MV-4-11 (cell line): ENCODE measurements at places on chromosomes 2 and 18.

GRCh38 chr2:158228943-158229508 is 127.3 kb downstream of the UPP2 start:
- DNase-seq, result peak; percentile 36

- no peak for DNase-seq
These were observed 82.7 kb upstream of the ARHGAP28 start for GRCh38 chr18:6646801-6647200.

DNA sequence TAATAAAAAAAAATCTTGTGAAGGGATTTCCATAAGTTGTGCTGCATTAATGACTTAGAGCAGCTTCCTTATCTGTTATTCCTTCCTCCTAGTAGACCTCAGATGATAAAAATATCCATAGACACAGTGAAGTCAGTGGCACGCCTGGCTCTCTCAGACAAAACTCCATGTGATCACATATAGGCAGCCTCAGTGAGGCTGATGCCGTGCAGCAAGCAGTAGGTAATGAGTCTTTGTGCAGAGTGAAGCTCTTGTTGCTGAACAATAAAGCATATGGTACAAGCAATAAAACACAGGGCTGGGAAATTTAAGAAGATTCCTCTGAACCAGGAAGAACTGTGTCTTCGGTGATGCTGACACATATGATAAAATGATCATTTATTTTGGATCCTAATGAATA is 102.7 kb downstream of the CSRNP3 start:
- no peak for DNase-seq

GRCh38 chr2:168034616-168035015 is 212.8 kb downstream of the STK39 start:
- DNase-seq, result no peak

GRCh38 chr2:96389736-96390135 is 54.2 kb downstream of the NCAPH start:
- no peak for DNase-seq

DNA sequence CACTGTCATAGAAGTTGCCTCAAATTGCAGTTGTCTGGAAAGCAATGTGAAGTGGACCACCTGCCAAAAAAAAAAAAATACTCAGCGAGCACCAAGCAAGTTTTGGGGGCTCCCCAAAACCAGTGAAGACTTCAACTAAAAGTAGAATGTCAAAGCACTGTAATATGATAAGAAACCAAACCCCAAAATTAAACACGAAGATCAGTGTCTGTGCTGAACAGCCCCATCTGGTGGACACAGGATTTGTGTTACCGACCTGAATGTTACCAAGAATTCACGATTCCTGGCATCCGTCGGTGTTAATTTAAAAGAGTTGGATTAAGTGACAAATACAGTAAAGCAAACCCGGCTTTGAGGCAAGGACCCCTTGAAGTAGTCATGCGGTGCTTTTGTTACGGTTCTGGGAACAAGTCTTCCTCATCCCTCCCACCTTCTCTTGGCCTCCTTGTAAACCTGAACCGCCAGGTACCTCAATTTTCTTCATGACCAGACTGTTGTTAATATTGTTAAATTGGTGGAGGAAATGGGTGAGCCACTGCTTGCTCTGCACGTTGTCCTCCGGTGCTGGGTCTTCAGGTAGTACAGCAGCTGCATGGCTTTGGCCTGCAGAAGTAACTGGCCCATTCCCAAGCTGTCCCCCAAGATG is 31.3 kb upstream of the SSB start:
- peak; percentile 8 for DNase-seq

DNA sequence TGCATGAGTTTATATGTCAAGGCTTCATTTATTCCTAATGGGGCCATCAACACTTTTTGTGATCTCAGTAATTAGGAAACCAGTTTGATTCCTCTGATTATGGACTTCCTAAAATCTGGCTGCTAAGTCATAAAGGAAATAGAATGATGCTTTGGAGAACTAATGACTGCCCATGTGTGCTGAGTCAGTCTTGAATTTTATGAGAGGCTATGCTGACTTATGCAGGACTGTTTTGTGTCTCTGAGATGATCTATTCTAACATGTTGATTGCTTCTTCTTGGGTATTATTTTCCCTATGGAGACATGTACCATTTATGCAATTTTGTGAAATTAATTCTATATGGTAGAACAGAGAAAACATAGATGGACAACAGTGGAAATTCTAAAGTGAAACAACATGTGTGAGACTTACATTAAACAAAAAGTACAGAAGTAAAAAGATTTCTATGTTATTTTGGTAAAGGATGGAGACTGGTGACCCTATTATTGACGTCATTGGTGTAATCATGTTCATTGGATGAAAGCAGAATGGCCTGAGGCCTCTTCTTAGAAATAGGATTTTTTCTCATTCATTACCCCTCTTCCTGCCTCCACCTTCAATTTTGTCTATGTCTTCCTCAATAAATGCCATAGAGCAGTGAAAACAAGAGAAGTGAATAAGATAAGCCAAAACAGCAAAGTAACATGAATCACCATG is 1658.2 kb upstream of the PIK3C3 start:
- no peak for DNase-seq

GRCh38 chr18:63249771-63250170 is 69.8 kb downstream of the BCL2 start:
- peak; percentile 45 for DNase-seq

- DNase-seq, result no peak
These were observed 590 bp downstream of the EIF2B4 start for GRCh38 chr2:27369471-27370025.

DNA sequence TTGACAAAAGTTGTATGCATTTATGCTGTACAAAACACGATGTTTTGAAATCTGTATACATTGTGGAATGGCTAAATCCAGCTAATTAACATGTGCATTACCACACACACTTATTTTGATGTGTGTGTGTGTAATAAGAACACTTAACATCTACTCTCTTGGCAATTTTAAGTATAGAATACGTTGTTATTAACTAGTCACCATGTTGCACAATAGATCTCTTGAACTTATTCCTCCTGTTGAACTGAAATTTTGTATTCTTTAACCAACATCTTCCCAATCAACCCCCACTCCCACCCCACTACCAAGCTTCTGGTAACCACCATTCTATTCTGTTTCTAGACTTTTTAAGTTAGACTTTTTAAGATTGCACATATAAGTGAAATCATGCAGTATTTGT is 16.3 kb upstream of the SP3 start:
- no peak for DNase-seq

- DNase-seq, result peak; percentile 80
These were observed 140.8 kb downstream of the FAM210A start for GRCh38 chr18:13585379-13586153.

DNA sequence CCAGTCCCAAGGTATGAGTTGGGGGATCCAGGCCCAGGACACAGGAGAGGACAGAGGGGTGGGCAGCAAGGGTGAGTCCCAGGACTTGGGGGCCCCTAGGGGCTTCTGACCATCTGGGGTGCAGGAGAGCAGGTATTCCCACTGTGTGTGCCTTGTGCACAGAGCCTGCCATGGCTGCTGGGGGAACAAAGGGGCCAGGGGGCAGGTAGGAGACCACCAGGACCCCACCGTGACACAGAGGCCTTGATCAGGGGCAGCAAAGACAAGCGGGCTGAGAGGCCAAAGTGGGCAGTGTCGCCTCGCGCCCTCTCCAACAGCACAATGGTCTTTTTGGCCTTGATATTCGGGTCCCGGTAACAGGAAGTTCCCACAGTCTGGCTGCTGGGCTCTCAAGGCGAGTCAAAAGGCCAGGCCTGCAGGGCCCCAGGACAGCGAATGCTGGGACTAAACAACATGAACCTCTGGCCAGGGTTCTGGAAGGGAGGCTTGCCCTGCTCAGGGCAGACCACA is 12.3 kb upstream of the GPR17 start:
- DNase-seq, result no peak

DNA sequence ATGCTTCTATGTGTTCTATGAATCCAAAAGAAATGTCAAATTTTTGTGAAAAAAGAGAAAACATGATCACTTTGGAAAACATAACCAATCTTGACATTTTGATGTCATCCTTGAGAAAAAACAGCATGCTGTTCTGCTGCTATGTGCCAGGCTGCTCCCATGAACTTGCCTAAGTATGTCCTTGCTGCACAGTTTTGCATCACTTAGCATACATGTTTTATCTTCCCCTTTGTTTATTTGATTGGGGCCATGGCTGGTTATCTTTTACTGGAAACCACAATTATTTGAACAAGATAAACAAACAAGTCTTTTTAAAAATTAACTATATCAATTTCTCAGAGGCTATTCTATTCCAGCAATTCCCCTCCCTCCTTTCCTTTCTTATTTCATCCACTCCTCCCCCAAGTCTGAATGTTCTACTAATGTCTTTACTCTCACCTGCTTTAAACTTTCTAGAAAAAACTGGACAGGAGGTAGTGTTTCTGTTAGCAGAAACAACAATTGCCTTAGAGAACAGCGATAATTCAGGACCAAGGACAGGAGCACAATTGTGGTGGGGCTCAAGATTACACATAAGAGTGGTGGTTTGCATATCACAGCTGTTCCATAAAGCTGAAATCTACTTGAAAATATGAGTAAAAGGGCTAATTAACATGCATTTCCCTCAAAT is 6.7 kb downstream of the AOX1 start:
- DNase-seq, result peak; percentile 33

DNA sequence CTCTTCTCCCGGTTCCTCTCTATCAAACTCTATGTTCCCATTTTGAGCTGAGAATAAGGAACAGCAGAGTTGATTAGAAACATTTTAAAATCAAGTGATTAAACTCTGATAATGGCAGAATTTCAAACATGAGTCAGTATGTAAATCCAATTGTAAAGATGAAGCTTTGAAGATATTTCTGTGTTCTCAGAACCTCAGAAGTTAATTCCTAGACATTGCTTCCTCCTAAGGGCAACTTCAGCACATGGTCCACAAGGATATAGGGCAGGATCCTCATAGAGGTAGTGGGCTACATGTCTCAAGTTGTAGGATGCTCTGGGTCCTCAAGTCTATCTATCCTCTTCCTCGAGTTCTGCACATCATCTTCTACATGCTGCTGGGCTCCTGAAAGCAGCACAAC is 46.3 kb downstream of the QPCT start:
- DNase-seq, result no peak

GRCh38 chr2:219419331-219420197 is 1.4 kb downstream of the DES start:
- DNase-seq, result no peak

DNA sequence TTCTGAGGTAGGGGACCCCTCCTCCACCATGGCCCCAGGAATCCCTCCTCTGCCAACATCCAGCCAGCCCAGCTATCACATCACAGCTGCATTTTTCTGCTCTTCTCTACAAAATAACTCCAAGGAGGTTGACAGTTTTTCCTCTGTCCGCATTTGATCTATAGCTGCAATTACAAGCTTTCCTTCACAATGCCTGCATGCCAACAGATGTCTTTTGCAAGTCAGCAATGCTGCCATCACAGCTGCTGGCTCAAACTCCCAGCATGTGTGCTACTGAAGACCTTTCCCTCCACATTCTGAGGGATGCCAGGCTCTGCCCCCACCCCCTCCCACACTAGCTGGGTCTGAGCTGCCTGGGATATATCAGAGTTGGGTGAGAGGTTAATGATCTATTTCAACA is 51.7 kb downstream of the MCFD2 start:
- DNase-seq, result no peak

GRCh38 chr2:201507725-201508124 is 56.2 kb downstream of the STRADB start:
- DNase-seq, result peak; percentile 50

DNA sequence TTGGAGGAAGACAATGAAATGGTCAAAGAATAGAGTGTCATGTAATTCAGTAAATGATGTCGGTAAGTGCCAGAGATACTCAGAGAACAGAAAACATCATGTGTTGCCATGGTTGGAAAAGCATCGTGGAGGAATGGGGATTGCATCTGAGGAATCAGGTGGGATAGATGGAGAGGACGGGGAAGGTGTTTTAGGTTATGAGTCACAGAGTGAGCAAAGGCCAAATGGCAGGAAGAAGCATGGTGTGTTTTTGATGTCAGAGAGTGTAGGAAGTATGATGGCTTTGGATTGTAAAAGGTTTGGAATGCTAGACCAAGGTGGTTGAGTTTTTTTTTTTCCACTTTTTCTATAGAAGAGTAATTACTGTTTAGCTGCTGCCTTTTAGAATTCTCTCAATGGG is 27.5 kb upstream of the CD28 start:
- no peak for DNase-seq

DNA sequence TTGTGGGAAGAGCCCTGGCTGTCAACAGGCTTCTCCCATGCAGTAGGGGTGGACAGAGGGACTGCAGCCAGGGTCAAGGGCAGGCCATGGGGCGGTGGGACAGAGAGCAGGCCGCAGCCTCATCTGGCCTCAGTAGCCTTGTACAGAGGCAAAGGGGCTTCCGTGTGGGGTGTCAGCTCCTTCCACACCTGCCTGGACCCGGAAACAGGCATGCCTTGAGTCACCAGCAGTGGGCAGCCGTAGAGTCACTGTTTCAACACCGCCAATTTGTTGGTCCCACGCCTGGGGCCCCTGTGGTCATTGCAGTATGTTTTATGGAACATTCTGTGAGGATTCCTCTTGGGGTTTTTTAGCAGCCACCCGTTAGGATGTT is 173.0 kb downstream of the SMAD7 start:
- peak; percentile 49 for DNase-seq

- DNase-seq, result peak; percentile 1
These were observed 807 bp downstream of the GAREM1 start for GRCh38 chr18:32469691-32470459.

- DNase-seq, result no peak
These were observed 89.9 kb downstream of the MAPK4 start for GRCh38 chr18:50649821-50650220.

DNA sequence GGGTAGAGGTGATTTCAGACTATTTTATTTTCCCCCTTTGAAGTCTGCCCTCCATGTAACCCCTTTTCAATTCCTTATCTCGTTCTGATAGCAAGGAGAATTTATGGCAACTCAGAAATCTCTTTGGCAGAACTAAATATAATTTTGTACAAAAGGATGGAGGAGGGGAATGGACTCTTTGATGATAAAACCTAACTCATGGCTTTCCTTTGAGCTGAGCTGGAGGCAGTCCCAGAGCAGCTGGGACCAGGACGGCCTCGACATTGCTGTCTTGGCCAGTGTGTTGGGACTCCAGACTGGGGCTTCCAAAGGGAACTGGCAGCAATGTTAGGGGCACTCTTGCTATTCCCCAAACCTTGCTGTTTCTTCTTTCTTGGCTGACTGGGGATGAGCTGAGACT is 47.7 kb downstream of the PAX8 start:
- no peak for DNase-seq

DNA sequence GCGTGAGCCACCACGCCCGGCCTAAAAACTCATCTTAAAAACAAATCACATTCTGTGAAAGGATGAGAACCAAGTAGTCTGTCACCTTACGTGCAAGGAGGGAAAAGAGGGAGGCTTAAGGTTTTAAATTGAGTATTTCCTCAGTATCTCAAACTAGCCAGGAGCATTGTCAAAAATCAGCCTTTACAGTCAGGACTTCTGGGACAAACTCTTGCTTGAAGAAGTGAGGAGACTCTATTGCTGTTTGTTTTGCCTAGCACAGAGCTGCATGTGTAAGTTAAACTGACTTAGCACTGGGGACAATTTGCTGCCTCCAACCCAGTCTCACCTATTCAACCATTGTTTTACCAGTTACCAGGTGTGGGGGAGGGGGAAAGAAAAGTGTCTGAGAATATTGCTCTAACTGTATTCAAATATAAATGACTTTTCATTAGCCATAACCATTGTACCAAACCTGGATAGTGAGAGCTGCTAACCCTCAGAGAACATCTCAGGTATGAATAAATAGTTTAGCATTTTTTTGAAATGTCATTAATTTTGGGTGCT is 3.6 kb downstream of the INO80D start:
- no peak for DNase-seq

GRCh38 chr2:47023332-47023731 is 107.7 kb upstream of the MCFD2 start:
- no peak for DNase-seq
